ENCODE measurements at places on chromosomes 5 and 9.

- DNase-seq: no peak
Measured at GRCh38 chr5:124902097-124902821, 155.8 kb upstream of the ZNF608 start.

DNA sequence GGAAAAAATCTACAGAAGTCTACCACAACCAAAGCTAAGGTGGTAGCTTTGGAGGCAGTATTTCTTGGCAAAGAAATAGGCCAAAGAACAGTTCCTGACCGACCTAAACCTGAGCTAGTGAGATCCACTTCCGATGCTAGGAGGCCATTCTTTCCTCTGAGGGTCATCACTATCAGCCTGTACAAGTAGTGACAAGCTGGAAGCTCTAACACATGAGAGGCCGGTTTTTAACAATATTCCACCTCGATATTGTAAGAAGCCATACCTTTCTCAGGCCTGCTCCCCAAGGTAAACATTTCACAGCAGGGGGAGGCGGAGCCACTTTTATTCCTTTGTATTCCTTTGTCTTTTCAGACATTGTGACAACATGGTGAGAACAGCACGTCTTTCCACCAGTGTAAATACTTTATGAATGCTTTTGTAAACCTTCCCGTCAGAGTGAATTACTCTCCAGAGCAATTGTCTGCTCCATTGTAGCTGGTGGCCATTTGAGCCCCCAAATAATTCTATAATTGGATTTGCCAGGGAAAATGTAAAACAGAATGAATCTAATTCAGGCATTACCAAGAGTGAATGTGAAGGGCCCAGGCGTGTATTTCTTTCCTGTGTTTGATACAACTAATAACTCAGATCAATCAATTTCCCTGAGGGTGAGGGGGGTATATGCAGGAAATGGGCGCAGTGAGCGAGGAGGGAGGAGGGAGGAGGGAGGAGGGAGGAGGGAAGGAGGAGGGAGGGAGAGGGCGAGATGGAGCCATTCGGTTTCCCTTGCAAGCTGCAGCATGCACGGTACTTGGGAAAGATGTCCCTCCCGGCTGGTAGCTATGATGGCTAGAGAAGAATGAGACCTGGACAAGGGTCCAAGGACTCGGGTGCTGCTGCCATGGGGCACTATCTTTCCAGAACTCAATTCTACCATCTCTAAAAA is 166.6 kb downstream of the CDK5RAP2 start:
- no peak for DNase-seq

DNA sequence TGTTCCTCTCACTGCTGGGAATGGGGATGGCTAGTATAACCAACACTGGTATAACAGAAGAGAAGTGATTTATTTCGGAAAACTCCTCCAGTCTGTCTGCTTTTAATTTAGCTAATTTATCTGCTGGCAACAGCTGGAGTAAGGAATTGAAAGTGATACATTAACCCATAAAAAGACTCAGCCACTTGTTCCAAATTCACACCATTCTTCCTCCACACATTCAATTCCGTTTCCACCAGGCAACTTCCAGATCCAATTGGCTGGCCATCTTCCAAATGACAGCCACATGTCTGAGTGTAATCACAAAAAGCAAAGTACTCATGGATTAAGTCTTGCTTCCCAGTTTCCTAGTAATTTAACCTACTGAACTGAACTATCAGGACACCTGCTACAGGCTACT is 77.1 kb upstream of the RETREG1 start:
- no peak for DNase-seq

DNA sequence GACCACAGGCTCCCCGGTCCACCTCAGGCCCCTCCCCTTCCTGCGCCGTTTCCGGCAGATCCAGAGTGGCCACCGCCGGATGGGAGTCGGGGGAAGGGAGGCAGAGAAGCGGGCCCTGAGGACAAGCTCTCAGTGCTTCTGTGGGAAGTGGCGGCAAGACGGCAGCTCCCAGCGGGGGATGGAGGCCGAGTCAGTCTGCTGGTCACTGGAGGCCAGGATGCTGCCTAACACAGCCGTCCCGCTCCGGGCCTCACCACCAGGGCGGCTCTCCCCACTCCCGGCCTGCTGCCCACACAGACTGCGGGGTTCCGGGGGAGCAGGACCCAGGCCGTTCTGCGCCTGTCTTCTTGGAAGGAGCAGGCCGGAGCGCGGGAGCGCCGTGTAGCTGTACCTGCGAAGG is 31.4 kb downstream of the FXN start:
- no peak for DNase-seq

GRCh38 chr5:90528601-90529193 is 687 bp downstream of the LYSMD3 start:
- no peak for DNase-seq
